Tibial nerve (tissue), 4 donors: ENCODE measurements at places on chromosomes 2 and 18. TPM values are rescaled to one million over a fixed set of nuclear protein-coding genes. Genes with fewer than 3 reads are reported as not detected.

The ACMSD gene
- not detected for total RNA-seq

The CD302 gene
- total RNA-seq, result 59.6 TPM

GRCh38 chr2:166067229-166067628, 60.6 kb downstream of the SCN1A start:
- no peaks in the 10 kb centered on the region for H3K36me3 ChIP-seq
- H3K4me1 ChIP-seq, result no peaks in the 10 kb centered on the region

DNA sequence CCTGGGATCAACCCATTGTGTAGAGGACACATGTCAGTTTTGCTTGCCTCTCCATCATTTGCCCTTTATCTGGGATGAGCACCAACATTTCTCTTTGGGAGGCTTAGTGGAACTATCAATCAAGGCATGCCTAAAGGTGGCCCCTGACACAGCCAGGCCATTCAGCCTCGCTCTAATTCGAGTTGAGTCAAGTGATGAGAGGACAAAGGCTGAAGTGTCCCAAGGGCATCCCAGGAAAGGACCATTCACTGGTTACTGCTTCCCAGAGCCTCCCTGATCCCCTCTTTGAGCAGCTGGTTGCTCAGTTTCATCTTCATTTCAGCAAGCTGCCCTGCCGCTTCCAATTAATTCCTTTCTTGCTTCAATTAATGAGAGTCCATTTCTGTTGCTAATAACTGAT, 63.5 kb downstream of the DNER start:
- H3K36me3 ChIP-seq, result no peaks in the 10 kb centered on the region
- DNase-seq, result no peak
- no peaks in the 10 kb centered on the region for H3K4me1 ChIP-seq
- H3K27ac ChIP-seq, result no peak overlapping the region

GRCh38 chr2:58427572-58428095, 186.5 kb upstream of the FANCL start:
- peaks cover 6% of the 10 kb centered on the region for H3K4me1 ChIP-seq
- H3K27ac ChIP-seq, result no peak overlapping the region
- no peaks in the 10 kb centered on the region for H3K36me3 ChIP-seq
- no peak for DNase-seq

- DNase-seq, result no peak
- H3K27ac ChIP-seq, result no peak overlapping the region
- H3K27me3 ChIP-seq, result no peaks in the 10 kb centered on the region
- no peak overlapping the region for H3K4me3 ChIP-seq
- no peaks in the 10 kb centered on the region for H3K4me1 ChIP-seq
Measured at GRCh38 chr18:62914871-62915392, 199.6 kb downstream of the PHLPP1 start.

The CPS1 gene
- total RNA-seq, result 8.2 TPM

DNA sequence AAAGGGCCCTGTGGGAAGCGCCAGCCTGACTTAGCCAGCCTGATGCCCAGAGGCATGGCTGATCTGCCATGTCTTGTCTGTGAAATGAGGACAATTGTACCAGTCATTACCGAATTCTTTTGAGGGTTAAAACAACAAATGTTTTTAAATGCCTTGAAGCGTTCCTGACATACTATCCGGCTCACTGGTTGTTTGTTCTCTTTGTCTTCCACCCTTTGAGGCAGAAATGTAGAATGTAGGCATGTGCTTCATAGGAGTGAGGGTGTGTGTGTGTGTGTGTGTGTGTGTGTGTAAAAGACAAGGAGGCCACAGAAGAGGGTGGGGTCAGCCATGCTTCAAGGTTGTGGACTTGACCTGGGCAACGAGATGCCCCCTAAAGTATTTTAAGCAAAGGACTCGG, 35.5 kb downstream of the TGFBRAP1 start:
- no peak overlapping the region for H3K27ac ChIP-seq
- H3K36me3 ChIP-seq, result no peaks in the 10 kb centered on the region
- no peak overlapping the region for H3K4me3 ChIP-seq
- H3K4me1 ChIP-seq, result peaks cover 5% of the 10 kb centered on the region
- H3K27me3 ChIP-seq, result no peaks in the 10 kb centered on the region

DNA sequence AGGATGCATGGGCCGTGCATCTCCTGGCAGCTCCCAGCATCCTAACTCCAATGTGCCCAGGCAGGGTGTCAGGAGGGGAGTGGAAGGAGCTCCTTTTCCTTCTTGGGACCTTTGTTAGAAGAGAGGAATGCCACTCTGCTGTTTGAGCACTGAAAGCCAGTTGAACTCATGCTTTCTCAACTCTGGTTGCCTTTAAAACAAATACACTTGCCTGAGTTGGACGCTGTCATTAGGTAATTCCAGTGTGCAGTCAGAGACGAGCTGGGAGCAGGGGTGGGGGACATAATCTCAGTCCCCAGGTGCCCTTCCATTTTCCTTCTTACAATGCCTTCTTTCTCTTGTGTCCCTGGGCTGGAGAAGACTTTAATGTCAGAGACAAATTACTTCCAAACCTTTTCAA, 44.4 kb upstream of the IL1R2 start:
- H3K4me3 ChIP-seq, result no peak overlapping the region
- no peaks in the 10 kb centered on the region for H3K36me3 ChIP-seq
- H3K27me3 ChIP-seq, result no peaks in the 10 kb centered on the region

The CYP26B1 gene
- 14.4 TPM for total RNA-seq

DNA sequence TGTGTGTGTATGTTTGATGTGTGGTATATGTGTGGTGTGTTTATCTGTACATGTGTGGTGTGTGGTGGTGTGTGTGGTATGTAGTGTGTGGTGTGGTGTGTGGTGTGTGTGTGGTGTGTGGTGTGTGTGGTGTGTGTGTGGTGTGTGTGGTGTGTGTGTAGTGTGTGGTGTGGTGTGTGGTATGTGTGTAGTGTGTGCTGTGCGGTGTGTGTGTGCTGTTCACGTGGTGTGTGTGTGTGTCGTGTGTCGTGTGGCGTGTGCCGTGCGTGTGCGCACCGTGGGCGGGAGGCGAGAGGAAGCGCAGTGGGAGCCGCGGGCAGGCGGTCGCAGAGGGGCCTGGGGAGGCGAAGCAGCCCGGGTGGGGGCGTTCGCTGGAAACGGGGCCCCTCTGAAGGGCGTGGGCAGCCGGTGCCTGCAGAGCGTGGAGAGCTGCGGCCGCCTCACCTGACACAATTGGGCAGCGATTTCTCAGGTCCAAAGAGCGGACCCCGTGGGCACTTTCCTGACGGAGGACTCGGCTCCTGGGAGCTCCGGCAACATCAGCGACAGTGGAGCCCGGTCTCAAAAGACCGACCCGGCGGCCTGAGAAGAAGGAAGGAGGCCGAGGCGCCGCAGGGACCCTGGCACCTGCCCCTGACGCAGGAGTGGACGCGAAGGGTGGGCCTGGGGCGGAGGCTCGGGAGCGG, 741.1 kb upstream of the SALL3 start:
- no peak overlapping the region for H3K27ac ChIP-seq
- no peak for DNase-seq
- H3K4me1 ChIP-seq, result peaks cover 34% of the 10 kb centered on the region
- H3K36me3 ChIP-seq, result no peaks in the 10 kb centered on the region
- no peaks in the 10 kb centered on the region for H3K27me3 ChIP-seq

The SPP2 gene
- total RNA-seq, result not detected

GRCh38 chr2:129904532-129905446, 74.7 kb upstream of the RAB6C start:
- no peaks in the 10 kb centered on the region for H3K4me1 ChIP-seq
- DNase-seq, result no peak
- H3K27ac ChIP-seq, result no peak overlapping the region
- no peaks in the 10 kb centered on the region for H3K36me3 ChIP-seq
- H3K27me3 ChIP-seq, result no peaks in the 10 kb centered on the region

- H3K36me3 ChIP-seq, result no peaks in the 10 kb centered on the region
- H3K27ac ChIP-seq, result no peak overlapping the region
- no peaks in the 10 kb centered on the region for H3K27me3 ChIP-seq
- H3K4me1 ChIP-seq, result no peaks in the 10 kb centered on the region
Measured at GRCh38 chr2:237556773-237557632, 9.4 kb upstream of the PRLH start.

- no peaks in the 10 kb centered on the region for H3K4me1 ChIP-seq
- no peaks in the 10 kb centered on the region for H3K36me3 ChIP-seq
- no peaks in the 10 kb centered on the region for H3K27me3 ChIP-seq
- no peak for DNase-seq
Measured at GRCh38 chr2:217060951-217061547, 201.2 kb upstream of the TNP1 start.

DNA sequence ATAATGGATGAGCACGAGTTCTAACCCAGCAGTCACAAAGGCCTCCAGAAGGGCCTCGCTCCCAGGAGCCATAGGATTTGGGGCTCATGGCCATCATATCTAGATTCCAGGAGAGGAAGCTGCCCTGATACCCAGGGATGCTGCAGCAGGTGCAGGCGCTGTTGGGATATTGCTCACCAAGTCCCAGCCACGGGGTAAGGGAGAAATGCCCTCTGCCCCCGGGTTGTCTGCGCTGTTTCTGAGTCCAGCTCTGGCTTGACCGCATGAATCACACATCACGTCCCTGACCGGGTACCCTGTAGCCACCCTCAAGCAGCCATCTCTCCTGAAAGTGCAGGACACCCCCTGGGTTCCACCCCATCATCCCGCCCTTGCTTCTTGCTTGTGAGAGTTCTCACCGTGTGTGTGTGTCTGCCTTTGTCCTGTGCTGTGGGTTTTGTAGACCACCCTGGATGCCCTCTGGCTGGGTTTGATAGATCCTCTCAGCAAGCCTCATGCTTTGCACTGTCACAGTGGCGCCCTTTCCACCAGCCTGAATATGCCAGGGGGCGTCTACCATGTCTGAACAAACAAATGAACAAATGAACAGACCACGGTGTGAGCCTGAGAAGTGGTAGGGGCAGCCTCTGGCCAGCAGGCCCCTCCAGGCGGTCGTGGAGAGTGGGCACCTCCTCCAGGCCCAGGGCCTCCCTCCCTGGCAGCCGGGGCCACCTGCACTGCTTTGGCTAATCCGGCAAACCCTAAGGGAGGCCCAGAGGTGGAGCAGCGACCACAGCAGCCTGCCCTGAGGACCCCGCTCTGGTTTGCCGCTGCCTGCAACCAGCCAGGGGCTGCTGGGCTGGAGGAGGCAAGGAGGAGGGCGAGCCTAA, 32.1 kb downstream of the ADRA2B start:
- no peaks in the 10 kb centered on the region for H3K27me3 ChIP-seq
- H3K36me3 ChIP-seq, result no peaks in the 10 kb centered on the region
- no peak for DNase-seq
- no peak overlapping the region for H3K4me3 ChIP-seq

GRCh38 chr2:43055985-43056384, 170.4 kb downstream of the ZFP36L2 start:
- no peaks in the 10 kb centered on the region for H3K36me3 ChIP-seq
- no peak for DNase-seq
- H3K27me3 ChIP-seq, result no peaks in the 10 kb centered on the region
- no peak overlapping the region for H3K27ac ChIP-seq
- H3K4me1 ChIP-seq, result peaks cover 42% of the 10 kb centered on the region
- H3K4me3 ChIP-seq, result no peak overlapping the region

The MYO3B gene
- total RNA-seq, result not detected

GRCh38 chr2:218218268-218219185, 1.5 kb downstream of the ARPC2 start:
- no peaks in the 10 kb centered on the region for H3K27me3 ChIP-seq
- no peaks in the 10 kb centered on the region for H3K4me1 ChIP-seq
- H3K27ac ChIP-seq, result peak overlapping the region; percentile 96
- H3K4me3 ChIP-seq, result peak overlapping the region; percentile 81
- DNase-seq, result no peak

- DNase-seq, result no peak
- no peak overlapping the region for H3K4me3 ChIP-seq
Measured at GRCh38 chr2:208015475-208015874, 9.9 kb downstream of the PLEKHM3 start.

GRCh38 chr2:146818122-146818521, 1026.7 kb upstream of the ACVR2A start:
- no peaks in the 10 kb centered on the region for H3K36me3 ChIP-seq
- no peak overlapping the region for H3K4me3 ChIP-seq
- H3K27ac ChIP-seq, result no peak overlapping the region
- no peak for DNase-seq

DNA sequence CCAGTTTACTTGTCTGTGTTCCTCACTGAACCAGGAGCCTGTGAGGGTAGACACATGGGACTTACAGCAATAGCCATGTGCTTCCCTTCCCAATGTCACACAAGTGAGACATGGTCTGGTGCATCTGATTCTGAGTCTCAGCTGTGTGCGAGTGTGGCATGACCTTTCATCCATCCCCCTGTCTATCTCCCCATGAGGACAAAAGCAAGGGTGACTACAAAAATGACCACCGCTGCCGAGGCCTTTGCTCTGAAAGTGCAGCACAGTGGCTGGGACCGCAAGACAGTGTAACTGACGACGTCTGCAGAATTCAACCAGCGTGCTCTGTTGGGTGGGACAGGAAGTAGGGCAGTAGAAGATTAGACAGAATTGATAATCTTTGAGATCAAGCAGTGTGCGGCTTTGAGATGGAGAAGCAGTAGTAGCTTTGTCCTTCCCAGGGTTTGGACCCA, 50.5 kb downstream of the RAB31 start:
- no peaks in the 10 kb centered on the region for H3K27me3 ChIP-seq
- no peak for DNase-seq
- no peaks in the 10 kb centered on the region for H3K36me3 ChIP-seq
- no peak overlapping the region for H3K27ac ChIP-seq

GRCh38 chr2:209458008-209458979, 34.4 kb downstream of the MAP2 start:
- DNase-seq, result no peak
- no peak overlapping the region for H3K27ac ChIP-seq

GRCh38 chr2:179307616-179308371, 43.2 kb upstream of the SESTD1 start:
- no peak overlapping the region for H3K4me3 ChIP-seq
- H3K27ac ChIP-seq, result no peak overlapping the region
- no peaks in the 10 kb centered on the region for H3K36me3 ChIP-seq
- H3K27me3 ChIP-seq, result no peaks in the 10 kb centered on the region

DNA sequence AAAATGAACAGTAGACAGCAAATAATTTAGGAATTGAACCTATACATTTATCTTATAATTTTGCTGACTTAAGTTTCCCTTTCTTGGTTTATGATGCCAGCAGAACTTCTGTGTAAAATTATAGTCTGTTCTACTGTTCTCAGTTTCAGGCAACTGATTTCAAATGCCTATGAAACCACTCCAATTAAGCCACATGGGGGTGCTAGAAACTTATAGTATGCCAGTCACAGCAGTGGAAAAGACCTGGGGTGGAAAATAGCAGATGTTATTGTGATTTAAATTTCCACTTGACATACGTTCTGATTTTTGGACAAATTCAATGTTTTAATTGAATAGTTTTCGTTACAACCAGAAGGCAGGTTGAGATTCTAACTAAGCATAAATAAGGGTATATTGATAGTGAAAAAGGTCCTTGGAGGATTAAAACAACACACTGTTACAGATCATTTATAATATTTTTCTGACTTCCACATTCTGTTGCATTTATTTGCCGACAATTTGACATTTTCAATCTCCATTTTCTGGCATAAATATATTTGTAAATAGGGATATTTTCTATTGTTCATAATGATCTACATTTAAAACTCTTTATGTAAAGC, 61.4 kb downstream of the CPS1 start:
- H3K27me3 ChIP-seq, result no peaks in the 10 kb centered on the region
- H3K4me1 ChIP-seq, result no peaks in the 10 kb centered on the region
- no peaks in the 10 kb centered on the region for H3K36me3 ChIP-seq
- no peak for DNase-seq
- H3K4me3 ChIP-seq, result no peak overlapping the region

GRCh38 chr2:3952866-3953516, 249.6 kb downstream of the DCDC2C start:
- no peak overlapping the region for H3K4me3 ChIP-seq
- no peaks in the 10 kb centered on the region for H3K36me3 ChIP-seq
- no peak overlapping the region for H3K27ac ChIP-seq
- H3K4me1 ChIP-seq, result no peaks in the 10 kb centered on the region
- no peaks in the 10 kb centered on the region for H3K27me3 ChIP-seq
- no peak for DNase-seq

The MC4R gene
- not detected for total RNA-seq
